ENCODE measurements at places on chromosomes 16 and 17. TPM values are rescaled to one million over a fixed set of nuclear protein-coding genes. Genes with fewer than 3 reads are reported as not detected.

TERB1 gene
- total RNA-seq = 0.36 TPM

LITAF gene
- 38.6 TPM for total RNA-seq

NAT9 gene
- 35.1 TPM for total RNA-seq

DRC3 gene
- 2.9 TPM for total RNA-seq

CDT1 gene
- 2.9 TPM for total RNA-seq

ALDH3A1 gene
- not detected for total RNA-seq

PRPF8 gene
- total RNA-seq = 111 TPM

HSPB9 gene
- total RNA-seq = not detected

- DNase-seq = peak; percentile 98
Observed at GRCh38 chr16:1057252-1057932, 15.2 kb upstream of the SSTR5 start.

DNA sequence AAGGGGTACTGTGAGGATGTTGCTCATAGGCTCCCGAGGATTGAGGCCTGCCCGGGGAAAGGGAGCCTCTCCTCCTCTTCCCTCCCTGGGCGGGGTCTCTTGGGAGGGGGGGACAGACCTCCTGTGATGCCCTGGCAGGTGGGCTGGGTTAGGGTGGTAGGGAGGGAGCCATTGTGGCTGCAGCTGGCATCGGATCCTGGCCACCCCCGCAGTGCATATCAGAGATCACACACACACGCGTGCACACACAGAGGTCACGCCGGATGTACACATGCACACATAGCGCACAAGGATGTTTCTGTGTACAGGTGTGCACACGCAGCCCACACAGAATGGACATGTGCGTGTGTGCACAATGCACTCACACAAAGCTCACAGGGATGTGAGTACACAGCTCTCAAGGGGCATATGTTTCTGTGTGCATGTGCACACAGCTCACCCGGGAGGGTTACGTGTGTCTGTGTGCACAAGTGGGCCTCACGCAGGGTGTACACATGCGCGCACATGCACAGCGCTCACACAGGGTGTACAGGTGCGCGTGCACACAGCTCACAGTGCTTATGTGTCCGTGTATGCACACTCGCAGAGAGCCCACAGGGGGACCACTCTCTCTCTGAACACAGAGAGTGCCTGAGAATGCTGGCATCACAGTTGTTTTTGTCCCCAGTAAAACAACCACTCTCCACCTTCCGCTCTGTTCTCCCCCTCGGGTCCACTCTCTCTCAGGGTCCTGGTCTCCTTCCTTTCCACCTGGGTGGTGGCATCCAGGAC is 2.4 kb downstream of the GJD3 start:
- peak; percentile 78 for DNase-seq

GRCh38 chr16:27215660-27216059 is 12.3 kb downstream of the KDM8 start:
- DNase-seq = no peak

GRCh38 chr17:66345264-66345663 is 42.9 kb downstream of the PRKCA start:
- no peak for DNase-seq

DNA sequence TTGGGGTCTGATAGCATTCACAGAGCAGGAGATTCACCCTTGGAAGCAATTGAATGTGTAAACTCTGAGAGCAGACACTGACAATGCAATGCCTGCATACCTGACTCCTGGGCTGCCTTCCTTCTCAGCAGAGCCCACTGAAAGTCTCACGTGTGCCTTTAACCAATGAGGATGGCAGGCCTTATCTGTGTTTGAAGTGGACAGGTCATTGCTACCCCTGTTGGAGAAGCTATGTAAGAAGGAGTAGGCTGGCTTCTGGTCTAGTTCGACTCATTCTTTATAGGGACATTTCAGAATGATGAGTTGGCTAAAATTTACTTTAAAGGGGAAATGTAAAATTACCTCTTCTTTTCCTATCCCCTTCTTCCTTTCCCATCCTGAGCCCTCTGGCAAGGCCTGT is 446.3 kb downstream of the SLC39A11 start:
- no peak for DNase-seq

GRCh38 chr17:43143201-43143600 is 18.0 kb upstream of the BRCA1 start:
- DNase-seq = no peak

- DNase-seq = no peak
Observed at GRCh38 chr16:10282367-10282766, 100.1 kb upstream of the GRIN2A start.
